ENCODE measurements at places on chromosomes 1 and 21.

DNA sequence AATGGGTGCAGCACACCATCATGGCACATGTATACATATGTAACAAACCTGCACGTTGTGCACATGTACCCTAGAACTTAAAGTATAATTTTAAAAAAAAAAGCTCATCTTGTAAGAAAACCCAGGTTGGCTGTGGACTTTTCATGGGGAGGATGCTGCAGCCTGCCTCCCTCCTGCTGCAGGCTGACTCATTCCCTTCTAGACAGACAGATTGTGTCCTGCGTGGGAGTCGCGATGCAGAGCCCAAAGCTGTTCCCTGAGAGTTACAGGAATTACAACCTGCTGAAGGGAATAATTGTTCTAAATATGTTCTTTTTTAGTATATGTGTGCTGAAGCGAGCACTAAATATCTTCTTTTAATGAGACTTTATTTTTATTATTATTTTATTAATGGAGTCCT is 93.2 kb downstream of the TBX19 start:
- no peak for DNase-seq

GRCh38 chr1:193143285-193143684 is 21.5 kb downstream of the CDC73 start:
- no peak for DNase-seq

DNA sequence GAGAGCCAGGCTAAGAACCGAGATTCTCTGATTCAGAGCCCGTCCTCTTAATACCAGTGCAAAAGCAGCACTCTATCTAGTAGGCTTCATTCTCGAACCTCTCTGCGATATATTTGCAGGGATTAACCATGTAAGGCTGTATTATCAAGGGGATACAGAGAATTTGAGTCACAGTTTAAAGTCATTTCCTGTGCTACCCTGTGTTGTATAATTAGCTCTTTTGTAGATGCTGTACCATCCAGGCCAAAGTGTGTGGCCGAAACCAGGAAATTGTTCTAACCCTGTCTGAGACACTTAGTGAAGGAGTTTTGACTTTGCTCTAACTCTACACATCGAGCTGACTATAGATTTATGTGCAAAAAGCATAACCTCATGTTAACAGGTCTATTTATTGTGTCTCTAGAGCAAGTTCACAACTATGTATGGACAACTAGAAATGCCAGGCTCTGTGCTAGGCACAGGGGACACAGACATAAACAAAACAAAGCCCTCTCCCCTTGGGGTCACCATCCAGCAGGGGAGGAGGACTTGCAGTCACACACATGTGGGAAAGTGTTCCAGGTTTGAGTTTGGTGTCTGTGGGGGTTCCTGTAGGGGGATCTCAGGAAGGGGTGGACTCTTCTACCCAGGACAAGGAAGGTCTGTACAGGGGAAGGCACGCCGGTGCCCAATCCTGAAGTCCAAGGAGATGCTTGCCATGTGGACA is 182.2 kb downstream of the DHRS3 start:
- no peak for DNase-seq

DNA sequence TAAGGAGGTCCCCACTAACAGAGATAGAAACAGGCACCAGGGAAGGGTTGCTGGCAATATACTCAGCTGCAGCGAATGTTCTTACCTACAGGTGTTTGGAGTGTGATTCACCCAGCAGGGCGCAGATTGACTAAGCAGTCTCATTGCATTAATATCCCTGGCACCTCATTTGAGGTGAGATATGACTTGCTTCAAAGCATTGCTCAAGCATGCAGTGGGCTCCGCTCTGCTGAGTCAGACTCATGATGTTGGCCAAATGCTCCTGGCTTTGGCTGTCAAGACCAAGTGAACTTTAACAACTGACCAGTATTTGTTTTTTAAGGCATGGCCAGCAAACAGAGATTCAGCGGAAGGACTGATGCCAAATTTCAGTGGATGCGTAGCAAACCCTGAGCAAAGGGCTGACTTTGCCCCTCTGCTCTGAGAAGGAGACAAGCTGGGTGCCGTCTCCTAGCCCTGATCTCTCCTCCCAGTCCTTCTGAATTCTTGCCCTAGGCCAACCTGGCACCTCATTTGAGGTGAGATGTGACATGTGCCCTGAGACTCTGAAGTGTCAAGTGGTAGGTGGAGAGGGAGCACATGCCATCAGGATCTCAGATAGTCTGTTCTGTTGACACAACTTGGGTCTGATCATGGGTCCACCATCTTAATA is 187.1 kb upstream of the COA6 start:
- no peak for DNase-seq

DNA sequence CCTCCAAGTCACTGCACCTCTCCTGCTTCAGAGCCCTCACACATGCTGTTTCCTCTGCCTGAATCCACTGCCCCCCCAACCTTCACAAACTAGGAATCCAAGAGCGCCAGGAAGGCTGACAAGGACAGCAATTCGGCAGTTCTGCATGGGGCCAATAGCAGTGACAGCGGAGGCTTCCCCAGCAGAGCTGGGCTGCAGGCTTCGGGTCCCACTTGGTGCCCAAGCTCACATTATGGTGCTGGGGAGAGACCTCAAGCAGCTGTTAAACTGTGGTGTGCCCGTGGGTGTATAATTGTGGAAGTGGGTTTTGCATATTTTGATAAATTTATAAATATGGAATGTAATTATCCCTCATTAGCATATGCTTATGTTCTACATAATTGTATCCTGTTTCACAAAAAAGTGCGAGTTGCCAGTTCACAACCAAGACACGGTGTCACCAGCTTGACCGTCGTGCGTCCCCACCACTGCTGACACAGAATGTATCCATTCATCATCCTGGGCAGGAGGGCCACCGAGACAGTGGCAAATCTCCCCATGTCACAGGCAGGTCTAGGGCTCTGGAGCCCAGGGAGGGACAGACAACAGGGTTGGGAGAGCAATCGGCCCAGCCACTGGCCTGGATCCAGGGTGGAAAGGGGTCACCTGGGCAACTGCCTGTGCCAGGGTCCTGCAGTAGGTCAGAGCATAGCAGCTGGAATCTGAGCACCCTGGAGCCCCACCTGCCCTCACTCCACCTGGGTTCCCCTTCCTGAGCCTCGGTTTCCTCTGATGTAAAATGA is 81.6 kb downstream of the MATN1 start:
- DNase-seq: no peak

- peak; percentile 21 for DNase-seq
These were observed 10.8 kb upstream of the TIAM1 start for GRCh38 chr21:31354604-31355443.

GRCh38 chr1:17451731-17452130 is 12.3 kb upstream of the RCC2 start:
- no peak for DNase-seq

GRCh38 chr1:82386365-82387011 is 585.8 kb downstream of the ADGRL2 start:
- DNase-seq: peak; percentile 11

DNA sequence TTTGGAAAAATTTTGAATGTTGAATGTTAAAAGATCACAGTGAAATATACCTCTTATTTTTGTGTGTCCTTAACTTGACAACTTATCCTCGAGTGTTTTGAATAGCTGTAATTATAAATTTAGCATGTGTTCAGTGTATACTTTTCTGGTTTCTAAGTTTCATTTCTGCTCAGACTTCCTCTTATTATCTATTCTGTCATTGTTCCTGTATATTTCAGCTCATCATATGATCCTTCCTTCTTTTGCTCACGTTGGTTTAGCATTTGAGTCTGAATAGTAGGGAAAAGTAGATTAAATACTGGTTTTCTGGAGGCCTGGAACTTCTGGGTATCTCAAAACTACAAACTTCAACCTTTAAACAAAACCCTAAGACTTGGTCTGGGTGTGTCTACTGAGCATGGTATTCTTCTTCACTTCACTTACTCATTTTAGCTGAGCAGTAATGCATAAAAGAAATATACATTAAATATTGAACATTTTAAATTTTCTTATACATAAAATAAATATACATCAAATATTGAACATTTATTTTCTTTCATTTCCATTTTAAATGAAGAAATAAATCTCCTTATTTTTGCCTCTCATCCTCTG is 3.3 kb upstream of the ATP6V1G3 start:
- DNase-seq: no peak

GRCh38 chr1:34065498-34065897 is 99.5 kb downstream of the CSMD2 start:
- no peak for DNase-seq

DNA sequence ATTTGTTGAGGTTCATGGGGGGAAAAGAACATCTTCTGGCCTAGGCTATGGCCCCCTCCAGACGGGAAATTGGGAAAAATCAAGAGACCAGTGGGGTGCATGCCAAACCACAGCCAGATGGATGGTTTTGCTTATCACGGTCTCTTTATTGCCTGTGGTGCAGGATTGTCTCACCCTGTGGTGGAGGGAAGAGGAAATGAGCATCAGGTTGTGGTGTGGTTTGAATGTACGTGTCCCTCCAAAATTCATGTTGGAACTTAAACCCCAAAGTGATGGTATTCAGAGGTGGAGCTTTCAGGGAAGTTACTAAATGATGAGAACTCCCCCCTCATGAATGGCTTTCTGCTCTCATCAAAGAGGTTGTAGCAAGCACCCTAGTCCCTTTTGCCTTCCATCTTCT is 525.7 kb downstream of the NPHP4 start:
- no peak for DNase-seq

DNA sequence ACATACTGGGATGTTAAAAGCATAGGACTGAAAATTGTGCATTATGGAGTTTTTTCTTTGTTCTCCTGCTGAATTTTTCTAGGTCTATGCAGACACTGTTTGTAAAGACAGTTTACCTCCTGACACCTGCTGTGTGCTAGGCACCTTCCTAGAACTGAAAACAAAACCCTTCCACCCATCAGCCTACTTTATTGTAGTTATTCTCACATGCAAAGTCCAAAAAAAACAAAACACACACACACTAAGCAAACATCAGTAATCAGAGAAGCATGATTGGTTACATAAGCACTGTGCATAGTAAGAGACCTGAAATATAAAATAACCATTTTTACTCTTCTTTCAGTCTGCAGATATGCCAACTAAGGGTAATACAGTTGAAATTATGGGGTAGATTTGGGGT is 195.1 kb downstream of the CRB1 start:
- DNase-seq: no peak

DNA sequence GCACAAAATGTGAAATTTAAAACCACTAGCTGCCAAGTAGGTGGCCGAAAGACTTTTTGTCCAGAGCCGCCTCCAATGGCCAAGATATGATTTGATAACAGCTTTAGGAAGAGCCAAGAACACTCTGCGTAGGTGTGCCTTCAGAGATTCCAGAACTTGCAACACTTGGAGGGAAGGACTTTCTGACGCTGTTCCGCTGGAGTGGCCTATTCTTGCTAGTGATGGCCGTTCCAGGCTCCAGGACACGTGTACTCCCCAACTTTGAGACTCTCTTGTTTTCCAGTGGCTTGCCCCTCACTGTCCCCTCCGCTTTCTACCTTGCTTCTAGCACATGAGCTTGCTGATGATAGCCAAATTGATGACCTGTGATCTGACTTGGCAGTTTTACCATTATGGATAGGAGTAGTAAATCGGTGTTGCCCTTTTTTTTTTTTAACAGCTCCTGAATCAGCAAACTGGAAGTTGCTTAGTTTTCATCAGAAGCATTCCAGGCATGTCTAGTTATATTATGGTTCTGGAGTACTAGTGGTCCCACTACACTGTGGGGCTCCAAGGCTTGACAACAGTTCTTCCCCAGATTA is 1.0 kb downstream of the PRDX6 start:
- peak; percentile 81 for DNase-seq

GRCh38 chr1:193406901-193407300 is 220.5 kb upstream of the B3GALT2 start:
- DNase-seq: peak; percentile 60

- peak; percentile 82 for DNase-seq
These were observed 10.3 kb upstream of the CADM3 start for GRCh38 chr1:159161001-159161718.

GRCh38 chr1:83520797-83521196 is 478.1 kb downstream of the TTLL7 start:
- no peak for DNase-seq

- DNase-seq: no peak
These were observed 1.7 kb downstream of the S100A2 start for GRCh38 chr1:153563991-153564390.

DNA sequence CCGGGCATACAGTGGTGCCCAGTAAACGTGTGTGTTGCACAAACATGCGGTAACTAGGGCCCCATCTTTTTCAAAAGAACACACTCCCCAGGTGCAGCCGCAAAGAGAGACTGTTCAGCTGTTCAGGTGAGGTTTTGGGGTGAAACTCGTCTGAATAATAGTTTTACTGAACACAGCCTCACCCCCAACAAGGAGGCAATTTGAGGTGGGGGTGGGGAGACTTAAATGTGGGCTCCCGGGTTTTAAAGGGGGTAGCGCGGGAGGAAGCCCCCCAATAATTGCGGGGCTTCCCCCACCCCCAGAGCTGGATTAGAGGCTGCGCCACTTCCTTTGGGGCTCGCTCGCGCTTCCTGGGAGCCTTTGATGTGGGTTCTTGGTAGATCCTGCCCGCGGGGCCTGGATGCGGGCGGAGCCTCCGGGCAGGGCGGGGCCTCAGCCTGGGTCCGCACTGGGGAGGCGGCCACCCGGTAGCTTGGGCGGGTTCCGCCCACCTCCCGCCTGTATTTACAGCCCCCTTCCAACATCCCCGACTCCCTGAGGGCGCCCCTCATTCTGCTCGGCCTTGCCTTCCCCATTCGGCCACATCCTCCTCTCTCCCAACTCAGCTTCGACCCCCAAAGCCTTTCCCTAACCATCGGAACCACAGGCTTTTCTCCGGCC is 6.4 kb upstream of the EPHA2 start:
- DNase-seq: no peak

GRCh38 chr1:214277704-214278635 is 3.0 kb upstream of the SMYD2 start:
- peak; percentile 24 for DNase-seq

DNA sequence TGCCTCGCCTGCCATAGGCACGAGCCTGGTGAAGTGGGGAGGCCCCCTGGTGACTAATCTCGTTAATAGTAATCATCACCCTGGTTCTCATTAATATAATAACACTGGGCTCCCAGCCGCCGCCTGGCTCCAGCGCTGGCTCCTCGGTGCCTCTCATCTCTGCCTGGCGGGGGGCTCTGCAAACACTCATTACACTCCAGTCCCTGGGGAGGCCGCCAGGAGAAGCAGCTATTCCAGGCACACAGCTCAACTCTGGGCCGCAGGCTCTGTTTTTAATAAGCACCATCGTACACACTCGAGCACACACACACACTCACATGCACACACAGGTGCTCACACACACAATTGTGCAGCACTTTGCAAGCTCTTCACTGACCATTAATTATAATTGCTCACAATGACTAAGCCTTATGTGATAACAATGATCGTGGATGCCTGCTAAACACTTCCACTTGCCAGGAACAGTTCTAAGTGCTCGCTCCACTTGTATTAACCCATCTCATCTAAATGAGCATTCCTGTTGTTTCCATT is 52.2 kb downstream of the SDC3 start:
- peak; percentile 26 for DNase-seq

All from fibroblast of gingiva (primary cell).